ENCODE measurements at places on chromosomes 5 and 9. TPM values are rescaled to one million over a fixed set of nuclear protein-coding genes. Genes with fewer than 3 reads are reported as not detected.

DNA sequence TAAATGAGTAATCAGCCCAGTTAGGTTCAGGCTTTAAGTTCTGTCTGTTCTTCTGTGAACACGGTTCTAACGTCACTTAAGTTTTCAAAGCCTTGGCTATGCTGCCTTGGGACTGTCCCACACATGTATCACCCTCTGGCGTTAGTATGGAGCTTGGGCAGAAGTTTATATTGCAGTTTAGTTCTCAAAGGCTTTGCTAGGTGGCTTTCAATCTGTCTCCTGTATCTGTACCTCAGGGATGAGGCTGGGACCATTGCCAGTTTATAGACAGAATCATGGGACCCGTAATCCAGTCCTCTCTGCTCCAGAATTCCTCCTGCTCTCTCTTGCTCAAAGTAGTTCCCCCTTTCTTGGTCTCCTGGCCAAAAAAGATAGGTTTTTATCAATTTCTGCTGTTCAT lies 12.1 kb downstream of the C9orf40 start:
- no peak for DNase-seq

ARHGEF28 gene
- 77.5 TPM for total RNA-seq

PCDHB11 gene
- total RNA-seq = not detected

GRCh38 chr5:38032149-38032548 lies 192.3 kb upstream of the GDNF start:
- DNase-seq = no peak

GRCh38 chr9:29393064-29393463 lies 1819.8 kb upstream of the C9orf72 start:
- no peak for DNase-seq

DNA sequence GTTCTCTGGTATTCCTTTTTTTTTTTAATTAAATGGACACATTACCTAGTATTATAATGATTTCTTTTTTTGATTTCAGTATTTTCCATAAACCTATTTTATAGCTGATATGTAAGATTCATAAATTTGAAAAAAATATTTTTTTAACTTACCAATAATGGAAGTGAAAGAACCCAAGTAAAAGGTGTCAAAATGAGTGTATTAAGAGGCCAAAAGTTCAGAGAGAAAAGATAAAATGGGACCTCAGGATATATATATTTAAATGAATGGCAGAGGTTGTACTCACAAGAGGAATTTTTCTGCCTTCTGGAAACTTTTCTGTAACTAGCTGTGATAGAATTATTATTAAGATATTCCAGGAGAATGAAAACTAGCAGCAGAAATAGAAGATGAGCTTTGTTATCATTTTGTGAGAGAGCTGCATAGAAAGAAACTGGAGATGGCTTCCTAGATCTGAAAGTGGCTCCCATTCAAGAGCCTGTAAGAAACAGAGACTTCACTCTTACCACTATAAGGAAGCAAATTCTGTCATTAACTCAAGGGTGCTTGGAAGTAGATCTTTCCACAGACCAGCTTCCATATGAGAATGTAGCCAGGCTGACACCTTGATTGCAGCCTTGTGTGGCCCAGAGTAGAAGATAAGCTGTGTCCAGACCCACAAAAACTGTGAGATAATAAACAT lies 91.7 kb downstream of the MRPS30 start:
- DNase-seq = no peak

RANBP17 gene
- total RNA-seq = 17.0 TPM

IL13 gene
- not detected for total RNA-seq

GRCh38 chr5:1770443-1770802 lies 29.2 kb downstream of the MRPL36 start:
- DNase-seq = no peak

RMRP gene
- total RNA-seq = 13,506 TPM

GRCh38 chr5:72006361-72006760 lies 100.9 kb upstream of the MAP1B start:
- DNase-seq = no peak

DNA sequence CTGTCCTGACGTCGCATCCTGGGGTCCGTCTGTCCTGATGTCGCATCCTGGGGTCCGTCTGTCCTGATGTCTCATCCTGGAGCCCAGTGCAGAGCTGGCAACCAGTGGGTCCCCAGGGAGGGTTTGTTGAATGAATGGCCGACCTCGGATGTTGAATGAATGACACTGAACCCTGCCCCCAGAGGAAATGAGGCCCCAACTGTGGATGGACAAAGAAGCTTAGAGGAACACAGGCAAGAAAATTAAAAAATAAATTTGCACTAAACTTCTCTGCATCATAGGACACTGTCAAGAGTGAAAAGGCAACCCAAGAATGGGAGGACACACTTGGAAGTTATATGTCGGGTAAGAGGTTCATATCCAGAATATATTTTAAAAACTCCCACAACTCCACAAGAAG lies 47.7 kb upstream of the NOTCH1 start:
- DNase-seq = no peak

SAXO1 gene
- total RNA-seq = not detected

All from PC-9 (cell line).